ENCODE measurements at places on chromosomes 7 and 10. TPM values are rescaled to one million over a fixed set of nuclear protein-coding genes. Genes with fewer than 3 reads are reported as not detected.

GRCh38 chr10:118210276-118210675 is 131.8 kb downstream of the FAM204A start:
- no peak for DNase-seq

DNA sequence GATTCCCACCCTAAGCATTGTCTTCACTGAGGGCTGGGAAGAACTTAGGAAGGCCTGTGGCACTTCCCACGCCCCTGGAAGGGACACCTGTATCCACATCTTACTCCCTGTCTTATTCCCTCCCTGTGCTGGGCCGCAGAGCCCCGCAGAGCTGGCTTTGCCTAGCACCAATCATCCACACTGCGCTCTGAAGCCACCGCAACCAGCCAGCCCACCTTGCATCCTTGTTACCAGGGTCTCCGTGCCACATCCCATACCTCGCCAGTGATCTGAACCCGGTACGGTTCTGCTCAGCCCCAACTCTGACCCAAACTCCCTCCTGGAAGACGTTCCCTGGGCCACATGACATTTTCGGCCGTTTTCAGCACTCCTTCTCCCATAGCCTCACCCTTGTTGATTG is 101.4 kb upstream of the PITRM1 start:
- DNase-seq = no peak

Gene EPDR1
- 2.6 TPM for total RNA-seq

Gene CXCL12
- total RNA-seq = 2.0 TPM

GRCh38 chr10:6543431-6544005 is 36.6 kb downstream of the PRKCQ start:
- no peak for DNase-seq

DNA sequence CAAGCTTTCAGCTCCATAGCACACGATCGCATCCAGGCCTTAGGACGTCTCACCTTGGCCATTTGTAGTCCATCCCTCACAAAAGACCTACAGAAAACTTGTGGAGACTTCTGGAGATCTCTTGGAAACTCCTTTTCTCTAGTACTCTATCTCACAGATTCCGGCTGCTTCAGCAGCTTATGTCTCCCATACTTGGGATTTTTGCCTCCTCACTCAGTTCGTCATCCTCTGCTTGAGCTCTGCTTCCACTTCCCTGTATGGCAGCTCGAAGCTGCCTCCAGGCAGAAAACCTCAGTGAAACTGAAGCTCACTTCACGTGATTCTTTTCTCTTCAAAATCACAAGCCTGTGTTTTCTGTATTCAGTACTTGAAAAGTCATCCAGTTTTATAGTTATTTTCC is 178.7 kb upstream of the GDF10 start:
- no peak for DNase-seq
